Stimulated activated CD4-positive, alpha-beta T cell treated with anti-CD3 and anti-CD28 coated beads, TNF-alpha, amount 100 ng/mL, for 1 hour (primary cell): ENCODE measurements at places on chromosomes 16 and 17.

DNA sequence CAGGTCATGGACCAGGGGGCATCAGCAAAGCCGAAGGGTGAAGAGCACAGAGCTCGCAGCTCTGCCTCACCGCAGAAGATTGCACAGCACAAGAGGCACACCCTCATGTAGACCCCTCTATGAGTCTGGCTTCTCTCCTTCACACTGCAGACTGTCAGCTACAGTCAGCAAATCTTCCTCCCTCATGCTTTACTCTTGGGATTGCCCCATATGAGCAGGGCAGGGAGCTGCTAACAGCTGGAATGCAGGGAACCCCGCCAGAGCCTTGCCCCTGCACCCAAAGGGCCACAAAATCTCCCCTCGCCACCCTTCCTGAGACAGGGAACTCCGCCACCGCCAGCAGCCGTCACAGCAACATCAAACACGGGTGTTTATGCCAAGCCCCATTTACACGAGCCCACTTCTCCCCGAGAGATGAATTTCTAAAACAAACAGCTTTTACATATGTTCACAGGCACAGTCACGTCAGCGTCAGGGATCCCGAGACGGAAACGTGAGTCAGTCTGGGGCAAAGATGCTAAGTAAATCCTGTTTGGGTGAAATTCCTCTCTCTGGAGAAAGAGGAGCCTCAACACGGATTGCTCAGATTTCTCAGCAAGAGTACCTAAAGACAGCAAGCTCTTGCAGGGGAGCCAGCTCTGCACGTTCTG lies 121.9 kb downstream of the CDYL2 start:
- DNase-seq = no peak

DNA sequence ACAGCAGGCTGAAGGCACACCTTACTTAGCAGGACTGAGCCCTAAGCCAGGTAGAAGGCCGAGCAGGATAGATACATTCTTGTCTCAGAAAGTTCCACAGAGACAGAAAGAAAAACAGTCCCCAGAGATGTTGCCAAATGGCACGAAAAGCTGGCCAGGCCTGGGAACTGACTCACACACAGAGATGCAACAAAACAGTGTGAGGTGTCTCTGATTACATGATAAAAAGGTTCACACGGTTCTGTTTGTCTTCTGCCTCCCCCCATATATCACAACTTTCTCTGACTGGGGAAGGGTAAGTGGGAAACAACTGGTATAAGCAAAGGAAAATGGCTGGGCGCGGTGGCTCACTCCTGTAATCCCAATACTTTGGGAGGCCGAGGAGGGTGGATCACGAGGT lies 1.7 kb downstream of the WBP2 start:
- DNase-seq = no peak

DNA sequence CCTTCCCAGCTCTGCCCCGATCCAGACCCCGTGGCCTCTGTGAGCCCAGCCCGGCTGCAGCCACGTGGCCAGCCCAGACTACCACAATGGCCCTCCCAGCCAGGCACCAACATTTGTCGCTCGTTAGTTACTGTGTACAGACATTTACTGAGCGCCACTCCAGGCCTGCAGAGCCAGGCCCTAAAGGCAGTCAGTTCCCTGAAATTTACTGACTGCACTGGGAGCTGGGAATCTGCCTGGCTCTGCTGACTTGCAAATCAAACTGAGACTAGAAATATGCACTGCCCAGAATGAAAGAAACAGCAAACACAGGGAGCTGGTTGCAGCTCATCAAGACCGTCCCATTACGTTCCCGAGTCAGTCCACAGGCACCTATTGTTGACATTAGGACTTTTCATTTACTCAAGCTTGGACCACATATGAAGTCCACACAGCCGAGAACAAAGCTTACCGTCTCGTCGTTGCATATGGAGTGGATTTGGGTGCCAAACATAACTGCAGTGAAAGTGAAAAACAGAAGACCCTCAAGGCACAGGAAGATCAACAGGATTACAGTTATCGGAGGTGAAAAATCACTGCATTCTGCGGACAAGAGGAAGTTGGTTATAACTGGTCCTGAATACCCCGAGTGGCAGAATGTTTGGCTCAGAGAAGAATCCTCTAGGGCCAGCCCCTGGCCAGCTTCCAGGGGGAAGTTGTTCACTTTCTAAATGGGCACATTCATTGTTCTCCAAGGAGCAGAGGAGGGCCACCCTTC lies 34.5 kb downstream of the ZDHHC7 start:
- no peak for DNase-seq

DNA sequence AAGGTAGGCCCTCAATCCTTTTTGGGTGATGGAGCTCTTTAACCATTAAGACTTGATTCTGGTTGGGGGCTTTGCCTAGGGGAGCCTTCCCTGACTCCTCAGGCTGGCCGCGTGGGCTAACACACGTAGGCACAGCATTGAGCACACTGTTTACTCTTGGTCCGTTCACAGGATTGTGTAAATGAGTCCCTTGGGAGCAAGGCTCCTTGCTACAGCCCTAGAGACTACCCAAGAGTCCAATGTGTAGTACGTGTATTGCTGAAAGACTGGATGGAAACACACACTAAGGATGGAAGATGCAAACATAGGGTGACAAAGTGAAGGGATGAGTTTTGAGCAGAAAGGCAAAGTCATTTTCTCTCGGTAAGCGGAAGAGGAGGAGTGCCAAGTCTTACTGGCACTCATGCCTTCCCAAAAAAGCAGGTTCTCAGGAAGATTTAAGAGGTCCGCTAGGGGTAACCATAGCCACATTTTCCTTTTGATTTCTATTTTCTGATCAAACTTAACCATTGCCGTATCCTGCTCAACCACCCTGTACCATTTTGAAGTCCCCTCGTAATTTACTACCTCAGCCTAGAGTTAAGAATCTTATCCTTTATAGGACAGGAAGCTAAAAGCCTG lies 911 bp upstream of the ITGA2B start:
- DNase-seq = no peak

GRCh38 chr17:65931246-65932149 lies 260.4 kb downstream of the CEP112 start:
- DNase-seq = no peak

GRCh38 chr17:879546-880442 lies 97.6 kb downstream of the MRM3 start:
- peak; percentile 7 for DNase-seq

DNA sequence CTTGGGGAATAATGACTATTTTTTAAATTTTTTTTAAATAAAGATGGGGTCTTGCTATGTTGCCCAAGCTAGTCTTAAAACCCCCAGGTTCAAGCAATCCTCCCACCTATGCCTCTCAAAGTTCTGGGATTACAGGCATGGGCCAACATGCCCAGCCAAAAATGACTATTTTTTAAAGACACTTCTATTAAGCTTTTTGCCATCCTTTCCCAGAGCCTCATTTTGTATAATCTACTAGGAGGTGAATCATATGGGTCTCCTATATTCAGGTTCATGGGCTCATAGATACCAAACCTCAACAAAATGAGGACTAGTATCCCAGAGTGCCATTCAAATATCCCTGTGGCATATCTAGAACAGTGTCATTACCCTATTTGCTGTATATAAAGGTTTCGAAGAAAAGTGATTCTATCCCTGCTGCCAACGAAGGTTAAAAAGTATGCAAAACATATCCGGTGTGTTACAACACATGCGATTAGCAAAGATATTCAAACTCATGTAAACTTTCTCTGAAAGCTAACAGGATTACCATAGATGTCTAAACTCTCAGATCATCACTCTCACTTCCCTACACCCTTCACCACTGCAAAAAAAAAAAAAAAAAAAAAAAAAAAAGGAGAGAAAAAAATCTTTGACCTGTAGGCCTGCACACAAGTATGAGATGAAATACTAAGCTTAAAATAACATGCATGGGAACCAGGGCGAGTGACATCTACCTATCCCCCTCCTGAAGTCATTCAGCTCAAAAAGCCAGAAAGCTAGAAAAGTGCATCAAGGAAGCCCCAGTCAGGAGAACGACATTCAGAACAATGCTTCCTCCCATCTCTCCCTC lies 23.5 kb downstream of the XPO6 start:
- DNase-seq = no peak

- DNase-seq = no peak
Observed at GRCh38 chr17:51720439-51720838, 438.1 kb downstream of the CA10 start.

DNA sequence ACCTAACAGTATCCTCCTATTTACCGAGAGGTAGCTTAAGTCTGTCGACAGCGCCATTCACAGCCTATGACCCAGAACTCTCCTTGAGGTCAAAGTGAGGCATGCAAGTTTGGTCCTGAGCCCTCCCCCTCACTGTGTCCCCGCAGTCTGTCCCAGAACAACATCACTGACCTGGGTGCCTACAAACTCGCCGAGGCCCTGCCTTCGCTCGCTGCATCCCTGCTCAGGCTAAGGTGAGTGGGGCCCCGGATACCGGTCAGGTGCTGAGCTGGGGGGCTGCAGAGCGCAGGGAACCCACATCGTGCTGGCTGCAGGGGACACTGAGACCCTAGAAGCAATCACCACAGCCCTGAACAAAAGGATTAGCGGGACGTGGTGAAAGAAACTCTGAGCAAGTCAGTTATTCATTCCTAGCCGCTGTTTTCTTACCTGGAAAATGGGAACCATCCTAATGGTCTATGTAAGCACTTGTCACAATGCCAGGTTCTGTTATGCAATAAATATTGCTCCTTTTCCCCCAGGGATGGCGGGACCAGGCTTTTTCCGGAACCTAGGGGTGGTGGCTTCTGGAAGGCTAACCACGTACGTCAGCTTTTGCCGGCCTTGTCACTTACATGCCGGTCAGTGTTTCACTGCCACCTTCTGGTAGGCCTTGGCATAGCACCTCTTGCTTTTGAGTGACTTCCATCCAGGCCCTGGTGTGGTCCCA lies 23.8 kb downstream of the DEXI start:
- DNase-seq = peak; percentile 77

GRCh38 chr17:3639981-3640596 lies 3.5 kb downstream of the CTNS start:
- DNase-seq = no peak

GRCh38 chr16:84088695-84089395 lies 27.9 kb downstream of the MBTPS1 start:
- no peak for DNase-seq
